ENCODE measurements at places on chromosomes 4 and X.

DNA sequence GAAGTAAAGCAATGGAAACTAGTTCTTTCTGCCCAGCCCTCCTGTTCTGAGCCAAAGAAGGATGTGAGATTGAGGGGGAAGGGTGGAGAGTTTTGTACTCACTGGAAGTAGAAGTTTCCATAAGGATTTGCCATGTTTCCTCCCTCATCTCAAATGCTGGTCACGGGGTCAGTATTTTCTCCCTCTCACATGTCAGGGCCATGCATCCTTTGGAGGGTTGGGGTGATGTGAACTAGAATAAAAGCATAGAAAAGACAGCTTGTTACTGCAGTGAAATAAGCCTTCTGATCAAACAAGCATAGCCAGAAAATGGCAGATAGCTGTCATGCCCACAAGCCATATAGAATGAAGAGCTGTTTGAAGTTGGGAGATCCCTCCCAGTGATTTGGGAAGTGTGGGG, 79.7 kb downstream of the KIT start:
- no peak for DNase-seq

GRCh38 chr4:41178372-41179370, 35.7 kb downstream of the APBB2 start:
- no peak for DNase-seq

DNA sequence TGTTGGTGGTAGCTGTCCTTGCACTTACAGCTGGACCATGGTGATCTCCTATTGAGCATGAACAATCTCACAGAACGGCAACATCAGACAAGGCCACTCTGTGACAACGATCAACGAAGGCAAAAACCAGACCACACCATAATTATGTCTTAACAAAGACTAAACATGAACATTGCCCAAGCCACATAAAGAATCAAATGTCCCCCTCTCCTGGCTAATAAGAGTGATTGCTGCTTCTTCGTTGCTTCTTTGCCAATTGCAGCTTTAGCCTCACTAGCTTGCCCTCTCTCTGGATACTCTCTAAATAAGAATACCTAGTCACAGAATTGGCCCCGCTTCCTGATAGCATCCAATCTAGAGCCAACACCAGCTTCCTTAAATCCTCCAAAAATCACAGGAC, 41.5 kb upstream of the PGRMC1 start:
- DNase-seq, result no peak

- no peak for DNase-seq
Measured at GRCh38 chr4:39548425-39549067, 21.3 kb upstream of the UGDH start.

DNA sequence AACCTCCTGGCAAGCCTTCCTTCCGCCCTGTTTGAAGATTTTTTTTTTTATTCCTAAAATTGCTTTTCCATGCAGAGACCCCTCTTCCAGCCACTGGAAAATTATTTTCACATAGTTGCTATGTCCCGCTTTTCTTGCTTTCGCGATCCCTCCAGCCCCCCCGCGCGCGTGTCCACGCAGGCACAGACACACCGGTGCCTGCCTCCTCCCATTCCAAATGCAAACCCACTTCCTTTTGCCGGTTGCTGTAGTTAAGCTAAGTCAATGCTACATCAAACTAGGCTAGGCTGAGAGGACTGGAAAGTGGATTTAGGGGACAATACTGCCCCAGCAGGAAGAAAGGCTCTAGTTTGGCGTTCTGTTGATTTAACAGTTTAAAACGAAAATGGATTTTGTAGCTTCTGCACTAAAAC, 111.0 kb downstream of the DHX15 start:
- no peak for DNase-seq

DNA sequence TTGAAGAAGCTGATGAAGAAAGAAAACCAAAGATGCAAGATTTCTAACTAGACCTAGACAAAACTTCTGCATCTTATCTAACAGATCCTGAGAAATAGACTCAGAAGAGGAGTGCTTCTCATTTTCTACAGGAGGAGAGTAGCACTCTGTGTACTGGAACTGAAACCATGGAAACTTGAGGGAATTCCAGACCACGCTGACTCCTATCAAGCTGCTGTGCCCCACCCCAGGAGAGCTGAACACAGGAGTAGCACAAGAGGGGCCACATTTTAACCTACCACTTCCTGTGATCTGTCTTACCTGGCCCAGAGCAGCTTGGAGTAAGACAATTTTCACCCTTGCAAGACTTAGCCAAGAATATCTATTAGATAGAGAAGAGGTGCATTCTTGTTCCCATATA, 248.9 kb downstream of the SCFD2 start:
- no peak for DNase-seq

GRCh38 chrX:34654696-34655490, 2.2 kb downstream of the TMEM47 start:
- DNase-seq, result no peak

GRCh38 chr4:182806259-182807252, 110.6 kb downstream of the DCTD start:
- DNase-seq, result peak; percentile 33

DNA sequence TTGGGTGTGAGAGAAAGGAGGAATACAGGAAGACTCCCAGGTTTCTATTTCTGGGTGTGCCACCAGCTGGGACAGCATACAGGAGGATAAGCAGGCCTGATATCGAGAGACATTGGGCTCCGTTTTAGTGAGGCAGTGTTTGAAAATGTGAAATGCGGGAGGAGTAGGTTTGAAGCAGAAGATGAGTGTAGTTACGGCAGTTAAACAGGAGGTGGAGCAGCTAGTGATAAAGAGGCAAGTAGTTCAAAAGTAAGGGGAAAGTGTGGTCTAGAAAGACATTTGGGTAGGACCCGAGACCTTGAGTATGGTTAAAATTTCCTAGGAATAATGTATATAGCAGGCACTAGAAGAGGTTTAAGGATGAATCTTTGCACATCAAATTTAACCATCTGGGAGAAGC, 42.4 kb downstream of the DCUN1D4 start:
- DNase-seq, result no peak

- no peak for DNase-seq
Measured at GRCh38 chr4:105714071-105714521, 5.5 kb downstream of the GSTCD start.

DNA sequence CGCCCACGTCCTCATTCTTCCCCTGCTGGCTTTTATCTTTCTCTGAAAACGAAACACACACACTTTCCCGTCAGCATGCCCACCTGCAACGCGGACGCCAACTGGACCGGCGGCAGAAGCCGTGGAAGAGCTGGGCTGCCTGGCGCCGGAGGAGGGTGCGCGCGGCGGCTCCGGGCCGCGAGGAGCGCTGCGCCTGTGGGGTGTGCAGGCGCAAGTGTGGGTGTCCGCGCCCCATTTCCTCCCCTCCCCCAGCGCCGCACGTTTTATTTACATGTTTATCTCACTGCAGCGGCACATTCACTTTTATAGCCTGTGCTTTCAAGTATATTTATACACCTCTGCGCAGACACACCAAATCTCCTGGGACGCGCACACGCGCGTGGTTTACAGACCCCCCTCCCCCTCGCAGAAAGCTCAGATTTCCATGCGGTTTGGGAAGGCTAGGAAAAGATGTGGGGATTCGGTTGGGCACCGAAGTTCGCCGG, 1.5 kb downstream of the PITX2 start:
- DNase-seq, result no peak

- no peak for DNase-seq
Measured at GRCh38 chrX:101337776-101338271, 10.7 kb downstream of the TIMM8A start.

DNA sequence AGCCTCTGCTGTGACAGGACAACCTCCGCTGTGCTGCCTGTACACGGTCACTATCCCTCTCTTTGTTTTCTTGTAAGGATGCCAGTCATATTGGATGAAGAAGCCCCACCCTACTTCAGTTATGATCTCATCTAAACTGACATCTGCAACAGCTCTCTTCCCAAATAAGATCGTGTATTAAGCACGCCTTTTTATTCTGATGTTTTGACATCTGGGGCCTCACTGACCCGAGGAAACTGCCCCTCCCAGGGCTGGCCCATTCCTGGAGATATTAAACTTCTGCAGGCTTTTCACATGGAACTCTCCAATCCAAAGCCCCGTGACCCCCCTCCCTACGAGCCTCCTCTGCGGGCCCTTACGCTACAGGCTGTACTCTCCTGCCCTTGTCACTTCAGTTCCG, 232.0 kb downstream of the ARHGAP10 start:
- no peak for DNase-seq

DNA sequence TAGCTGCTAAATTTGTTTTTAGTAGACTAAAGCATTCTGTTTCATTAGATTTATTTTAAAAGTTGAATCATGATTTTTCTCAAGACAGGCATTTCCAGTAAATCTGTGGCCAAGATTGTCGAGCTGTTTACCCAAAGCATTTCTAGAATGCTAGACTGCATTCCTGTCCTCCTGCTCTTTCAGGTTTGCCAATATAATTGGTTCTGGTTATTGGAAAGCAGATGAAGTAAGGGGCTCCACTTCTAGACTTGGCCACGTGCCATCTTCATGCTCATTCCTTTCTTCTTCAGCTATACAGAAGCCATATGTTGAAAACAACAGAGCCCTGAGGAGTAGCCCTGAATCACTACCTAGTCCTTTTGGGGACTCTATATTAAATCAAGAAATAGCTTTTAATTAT, 62.5 kb downstream of the PGRMC2 start:
- DNase-seq, result no peak

DNA sequence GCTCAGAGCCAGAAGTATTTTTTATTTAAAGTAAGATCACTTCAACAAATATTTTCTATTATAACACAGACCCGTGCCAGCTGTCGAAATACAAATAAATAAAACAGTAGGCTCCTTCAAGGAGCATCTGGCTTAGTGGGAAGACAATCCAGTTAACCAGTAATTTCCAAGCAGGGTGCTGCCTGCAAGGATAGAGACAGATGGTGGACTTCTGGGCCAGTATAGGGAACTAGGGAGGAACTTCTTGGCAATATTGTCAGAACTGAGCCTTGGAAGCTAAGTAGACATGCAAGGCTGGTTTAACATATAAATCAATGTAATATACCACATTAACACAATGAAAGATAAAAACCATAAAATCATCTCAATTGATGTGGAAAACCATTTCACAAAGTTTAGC, 17.0 kb upstream of the MTMR1 start:
- DNase-seq, result no peak

DNA sequence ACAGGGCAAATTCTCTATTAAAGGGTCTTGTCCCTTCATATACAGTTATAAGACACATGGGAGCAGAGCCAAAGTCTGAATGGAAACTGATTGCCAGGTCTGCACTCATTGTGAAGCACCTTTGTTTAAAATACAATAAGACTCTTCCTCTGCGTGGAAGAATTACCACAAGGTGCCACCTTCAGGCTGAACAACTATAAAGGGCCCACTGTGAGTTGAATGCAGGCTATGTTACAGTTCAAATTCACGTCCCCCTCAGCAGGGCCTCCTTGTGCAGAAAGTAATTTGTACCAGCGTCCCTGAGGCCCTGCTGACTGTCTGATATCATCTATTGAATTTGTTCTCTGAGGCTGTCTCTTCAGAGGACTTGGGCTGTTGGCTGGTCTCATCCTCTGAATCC, 225.8 kb upstream of the TEX13C start:
- DNase-seq, result no peak

DNA sequence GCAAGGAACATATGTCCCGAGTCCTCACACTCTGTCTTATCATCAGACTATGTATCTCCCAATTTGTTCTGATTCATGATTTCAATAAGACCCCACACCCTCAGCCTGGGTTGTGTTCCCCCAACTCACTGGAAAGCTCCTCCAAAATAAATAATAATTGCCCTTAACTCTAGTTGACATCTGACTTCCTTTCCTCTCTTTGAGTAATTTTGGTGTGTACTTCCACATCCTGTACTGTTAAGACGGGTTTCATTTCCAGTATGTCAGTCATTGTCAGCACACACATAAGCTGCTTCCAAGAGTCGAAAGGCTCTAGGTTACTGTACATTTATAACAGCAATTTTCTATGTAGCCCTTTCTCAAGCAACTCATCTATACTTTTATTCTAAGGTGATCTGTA, 52.2 kb upstream of the C1QTNF7 start:
- no peak for DNase-seq

- no peak for DNase-seq
Measured at GRCh38 chr4:174152717-174153466, 130.6 kb downstream of the FBXO8 start.

- DNase-seq, result no peak
Measured at GRCh38 chr4:175806727-175807126, 5.3 kb downstream of the GPM6A start.

All from stimulated activated CD4-positive, alpha-beta T cell treated with anti-CD3 and anti-CD28 coated beads, Interleukin-2, amount 100 ng/mL, for 4 hours (primary cell).